ENCODE measurements at places on chromosomes 6 and 20.

GRCh38 chr6:4819706-4820283 is 43.6 kb downstream of the CDYL start:
- DNase-seq: no peak

GRCh38 chr6:99114769-99115406 is 167.1 kb upstream of the FBXL4 start:
- DNase-seq: no peak

DNA sequence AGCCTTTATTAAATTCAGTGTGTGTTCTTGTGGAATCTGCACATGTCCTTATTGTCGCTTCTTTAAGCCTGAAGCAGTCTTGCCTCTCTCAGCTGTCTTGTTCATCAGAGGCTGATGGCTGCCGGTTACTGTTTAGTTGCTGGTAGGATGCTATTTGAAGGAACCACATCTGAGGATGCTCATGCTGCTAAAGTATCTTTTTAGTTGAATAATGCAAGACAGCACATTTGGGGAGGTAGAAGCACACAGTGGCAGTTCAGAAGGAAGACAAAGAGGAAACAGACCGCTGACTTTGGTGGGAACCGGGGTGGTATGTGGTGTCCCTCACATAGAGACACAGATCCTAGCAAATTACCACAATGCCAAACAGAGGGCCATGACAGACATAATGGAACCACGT is 144.2 kb upstream of the HDDC2 start:
- DNase-seq: no peak

- no peak for DNase-seq
These were observed 64.6 kb upstream of the NOTCH4 start for GRCh38 chr6:32288426-32288825.

GRCh38 chr6:119283979-119284545 is 65.5 kb downstream of the MAN1A1 start:
- no peak for DNase-seq

GRCh38 chr20:11197851-11198250 is 524.1 kb upstream of the JAG1 start:
- no peak for DNase-seq

DNA sequence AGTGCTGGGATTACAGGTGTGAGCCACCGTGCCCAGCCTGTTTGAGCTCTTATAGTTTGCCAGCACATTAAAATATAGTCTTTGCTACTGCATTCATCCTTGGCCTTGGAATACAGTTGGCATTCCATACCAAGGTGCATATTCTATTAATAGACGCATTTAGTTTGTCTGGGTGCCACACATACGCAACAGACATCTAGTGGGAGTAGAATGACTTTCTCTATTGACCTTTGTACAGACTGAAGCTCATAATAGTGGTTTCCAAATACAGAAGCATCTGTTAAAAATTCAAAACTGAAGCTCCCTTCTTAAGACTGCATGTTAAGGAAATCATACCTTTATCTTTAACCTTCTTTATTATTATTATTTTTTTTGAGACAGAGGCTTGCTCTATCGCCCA is 46.7 kb upstream of the FNDC1 start:
- no peak for DNase-seq

DNA sequence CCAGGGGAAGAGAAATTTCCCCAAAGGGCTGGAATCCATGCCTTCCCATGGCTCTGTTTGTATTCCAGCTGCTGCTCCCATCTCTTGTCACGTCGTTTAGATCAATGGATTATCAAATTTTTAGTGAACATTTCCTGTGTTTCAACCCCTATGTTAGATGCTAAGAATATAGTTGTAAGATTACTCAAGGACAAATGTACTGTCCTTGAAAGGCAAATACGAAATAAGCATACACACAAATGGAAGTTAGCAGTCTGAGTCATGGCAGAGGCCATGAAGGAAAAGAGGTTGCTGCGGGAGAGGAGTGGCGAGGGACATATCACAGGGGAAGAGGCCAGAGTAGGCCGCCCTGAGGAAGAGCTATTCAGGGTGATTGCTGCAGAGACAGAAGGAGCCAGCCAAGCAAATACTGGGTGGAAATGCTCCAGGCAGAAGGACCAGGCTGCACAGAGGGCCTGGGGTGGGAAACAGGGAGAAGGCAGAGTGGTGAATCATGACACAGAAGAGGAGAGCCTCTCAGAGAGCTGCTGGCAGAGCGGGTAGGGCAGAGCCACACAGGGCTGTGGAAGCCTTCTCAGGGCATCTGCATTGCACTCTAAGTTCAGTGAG is 219.2 kb upstream of the LRFN2 start:
- DNase-seq: no peak

DNA sequence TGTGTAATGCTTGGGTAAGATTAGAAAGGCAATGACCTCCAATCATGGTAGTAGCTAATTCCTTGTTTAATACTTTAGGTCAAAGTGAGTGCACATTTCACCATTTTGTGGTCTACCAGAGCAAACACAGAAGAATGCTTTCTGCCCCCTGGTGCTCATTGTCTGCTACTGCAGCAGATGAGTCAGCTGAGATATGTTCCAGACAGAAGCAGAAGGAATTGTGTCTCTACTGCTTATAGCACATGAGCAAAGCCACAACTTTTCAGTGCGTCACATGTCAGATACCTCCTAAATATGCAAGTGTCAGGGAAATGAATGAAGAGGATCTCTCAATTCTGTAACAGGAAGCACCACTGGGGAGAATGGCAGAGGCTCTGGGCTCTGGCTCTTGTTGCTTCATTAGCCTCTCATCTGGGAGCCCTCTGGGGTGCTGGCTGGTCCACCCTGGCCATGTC is 308.9 kb downstream of the ALDH8A1 start:
- DNase-seq: peak; percentile 68

DNA sequence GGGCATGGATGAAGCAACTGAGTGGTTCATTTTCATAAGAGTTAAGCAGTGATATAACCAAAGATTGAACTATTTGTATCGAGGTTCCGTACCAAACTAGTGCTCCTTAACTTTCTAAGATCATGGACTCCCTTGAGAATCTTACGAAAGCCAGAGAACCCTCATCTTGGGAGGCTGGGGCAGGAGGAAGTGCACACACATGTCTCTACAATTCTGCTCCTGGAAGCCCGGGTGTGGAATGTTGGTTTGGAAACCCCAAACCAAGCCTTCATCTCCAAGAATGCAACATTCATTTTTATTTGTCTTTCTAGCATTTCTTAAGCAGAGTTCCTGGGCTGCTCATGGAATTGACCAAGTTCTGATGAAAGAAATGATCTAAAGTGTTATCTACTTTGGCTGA is 250.5 kb upstream of the PRND start:
- DNase-seq: no peak

DNA sequence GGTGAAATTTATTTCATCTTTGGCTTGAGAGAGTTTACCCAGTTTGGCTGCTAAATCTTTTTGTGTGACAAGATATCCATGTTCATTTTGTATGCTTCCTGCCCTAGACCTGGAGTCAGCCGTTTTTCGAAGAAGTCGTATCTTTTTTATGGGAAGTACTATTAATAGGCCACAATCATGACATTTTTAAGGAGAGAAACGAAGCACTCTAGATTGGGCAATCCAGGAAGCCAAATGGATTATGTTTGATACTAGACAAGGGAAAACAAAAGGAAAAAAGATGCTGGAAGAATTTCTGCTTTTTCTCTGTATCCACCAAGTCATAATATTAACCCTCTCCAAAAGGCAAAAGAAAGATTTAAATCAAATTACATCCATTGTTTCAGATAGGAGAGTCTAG is 214.6 kb downstream of the HDGFL1 start:
- DNase-seq: no peak

DNA sequence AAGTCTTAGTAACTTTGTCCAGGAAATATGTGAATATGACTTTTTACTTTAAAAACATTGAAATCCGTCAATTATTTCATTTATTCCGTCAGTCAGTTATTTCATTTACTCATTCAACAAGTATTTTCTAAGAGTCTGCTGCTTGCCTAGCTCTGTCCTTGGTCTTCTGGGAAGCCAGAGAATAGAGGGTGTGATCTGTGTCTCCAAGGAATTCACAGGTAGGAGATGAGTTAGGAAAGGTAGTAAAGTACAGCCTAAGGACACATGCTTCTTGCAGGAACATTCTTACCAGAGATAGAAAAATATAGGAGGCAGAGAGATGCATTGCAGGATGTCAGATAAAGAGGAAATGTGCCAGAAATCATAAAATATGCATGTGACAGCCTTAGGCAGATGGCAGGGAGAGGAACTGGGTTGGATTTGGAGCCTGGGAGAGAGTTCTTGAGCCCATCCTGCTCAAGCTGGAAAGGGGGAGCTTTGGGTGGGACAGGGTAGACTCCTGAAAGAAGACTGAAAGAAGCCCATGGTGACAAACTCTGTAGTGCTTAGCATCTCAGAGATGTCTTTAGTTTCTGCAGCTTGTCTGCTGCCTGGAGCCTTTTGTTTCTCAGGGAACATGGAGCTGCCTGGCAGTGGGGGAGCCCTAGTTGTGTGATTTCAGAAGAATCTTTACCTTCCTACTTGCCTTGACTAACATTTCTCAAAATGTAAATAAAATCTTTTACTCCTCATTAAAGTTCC is 3.5 kb downstream of the SH3BGRL2 start:
- no peak for DNase-seq

GRCh38 chr20:25369971-25370370 is 20.7 kb downstream of the ABHD12 start:
- DNase-seq: no peak

DNA sequence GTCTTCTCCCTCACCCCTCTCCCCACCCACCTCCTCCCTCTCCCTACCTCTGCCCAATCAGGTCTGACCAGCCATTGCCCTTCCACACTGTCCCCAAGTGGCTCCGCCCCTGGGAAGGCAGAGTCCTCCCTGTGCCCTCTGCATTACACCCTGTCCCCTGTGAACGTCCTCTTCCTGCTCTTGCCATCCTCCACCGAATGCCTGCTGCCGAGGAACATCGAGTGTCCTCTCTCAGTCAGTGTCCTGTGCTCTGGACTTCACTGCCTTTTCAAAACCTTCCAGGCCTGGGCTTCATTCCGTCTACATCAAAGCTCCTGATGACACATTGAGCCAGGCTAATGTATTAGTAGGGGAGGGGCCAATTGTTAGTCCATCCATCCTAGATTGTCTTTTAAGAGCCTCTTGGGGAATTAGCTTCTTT is 3.3 kb upstream of the PACSIN1 start:
- no peak for DNase-seq

DNA sequence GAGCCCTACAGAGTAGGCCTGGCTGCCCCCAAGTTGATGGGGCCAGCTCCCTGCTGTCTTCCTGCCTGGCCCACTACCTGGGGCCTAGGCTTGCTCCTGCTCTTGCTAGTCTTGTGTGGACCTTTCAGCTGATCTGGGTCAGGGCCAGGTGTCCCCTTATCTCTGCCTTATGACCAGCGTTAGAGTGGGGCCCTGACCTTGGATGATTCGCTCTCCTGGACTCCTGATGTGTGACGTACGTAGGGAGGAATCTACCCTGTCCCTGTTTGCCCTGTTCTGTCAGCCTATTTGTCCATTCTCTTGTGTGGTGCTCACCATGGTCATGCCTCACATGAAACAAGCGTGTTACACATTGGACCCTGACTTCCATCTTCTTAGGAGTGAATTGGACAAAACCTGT is 571.8 kb downstream of the QKI start:
- no peak for DNase-seq

- DNase-seq: no peak
These were observed 298.1 kb upstream of the CDYL start for GRCh38 chr6:4478098-4478497.

- DNase-seq: no peak
These were observed 99.4 kb downstream of the NCOA3 start for GRCh38 chr20:47600967-47601547.

- no peak for DNase-seq
These were observed 40.3 kb upstream of the IRF4 start for GRCh38 chr6:351011-351866.

GRCh38 chr20:54625497-54625896 is 150.1 kb downstream of the DOK5 start:
- DNase-seq: no peak

DNA sequence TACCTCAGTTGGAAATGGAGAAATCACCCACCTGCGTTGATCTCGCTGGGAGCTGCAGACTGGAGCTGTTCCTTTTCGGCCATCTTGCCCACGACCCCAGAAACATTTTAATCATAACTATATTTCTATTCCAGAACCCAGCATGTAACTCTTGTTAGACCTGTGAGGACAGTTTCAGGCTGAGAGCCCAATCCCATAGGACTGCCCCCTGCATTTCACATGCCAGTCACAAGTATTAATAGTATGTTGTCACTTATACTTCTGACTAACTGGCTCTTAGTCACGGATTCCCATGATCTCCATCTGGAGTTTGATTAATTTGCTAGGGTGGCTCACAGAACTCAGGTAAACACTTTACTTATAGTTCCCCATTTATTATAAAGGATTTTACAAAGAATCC is 96.0 kb upstream of the PRND start:
- DNase-seq: no peak

GRCh38 chr6:77466055-77466450 is 2.8 kb upstream of the HTR1B start:
- no peak for DNase-seq

- no peak for DNase-seq
These were observed 54.5 kb downstream of the KIAA0408 start for GRCh38 chr6:127404594-127405178.

DNA sequence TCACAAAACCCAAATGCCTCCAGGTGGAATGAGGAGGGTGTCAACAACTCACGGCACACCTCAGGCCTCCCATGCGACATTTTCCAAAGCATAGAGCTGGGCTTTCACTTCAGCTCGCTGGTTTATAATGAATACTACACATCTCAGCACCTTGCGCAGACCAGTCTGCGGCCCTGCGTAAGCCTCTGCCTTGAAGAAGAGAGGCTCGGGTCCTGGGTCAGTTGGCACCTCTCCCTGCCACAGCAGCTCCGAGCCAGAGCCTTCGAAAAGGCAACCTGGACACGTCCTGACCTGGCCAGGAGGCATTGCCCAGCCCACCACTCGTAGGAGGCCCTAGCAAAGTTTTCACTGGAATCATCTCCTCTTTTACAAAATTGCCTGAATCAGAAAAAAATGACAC is 183.0 kb upstream of the AFDN start:
- no peak for DNase-seq

- DNase-seq: no peak
These were observed 238.2 kb downstream of the GMDS start for GRCh38 chr6:2007165-2007564.

GRCh38 chr6:109252261-109253041 is 129.8 kb downstream of the CD164 start:
- no peak for DNase-seq

DNA sequence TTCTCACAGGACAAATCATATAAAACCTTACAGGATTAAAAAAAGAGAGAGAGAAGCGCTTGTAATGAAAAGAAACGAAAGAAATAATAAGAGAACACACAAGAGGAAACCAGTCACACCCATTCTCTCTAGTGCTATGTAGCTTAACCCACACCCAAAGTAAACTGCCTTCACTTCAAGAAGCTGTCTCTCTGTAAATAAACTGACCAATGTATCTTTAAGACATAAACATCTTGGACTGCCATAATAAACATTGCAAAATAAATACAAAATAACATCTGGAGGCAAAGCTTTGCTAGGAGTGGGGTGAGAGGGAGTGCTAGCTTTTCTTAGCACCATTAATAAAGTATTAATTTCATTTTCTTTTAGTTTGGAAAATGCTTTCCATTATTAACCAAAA is 61.6 kb upstream of the RNF146 start:
- no peak for DNase-seq
